ENCODE measurements at places on chromosomes 5 and 9. TPM values are rescaled to one million over a fixed set of nuclear protein-coding genes. Genes with fewer than 3 reads are reported as not detected.

GRCh38 chr5:169149317-169149716 is 151.6 kb downstream of the SLIT3 start:
- no peak for DNase-seq

DNA sequence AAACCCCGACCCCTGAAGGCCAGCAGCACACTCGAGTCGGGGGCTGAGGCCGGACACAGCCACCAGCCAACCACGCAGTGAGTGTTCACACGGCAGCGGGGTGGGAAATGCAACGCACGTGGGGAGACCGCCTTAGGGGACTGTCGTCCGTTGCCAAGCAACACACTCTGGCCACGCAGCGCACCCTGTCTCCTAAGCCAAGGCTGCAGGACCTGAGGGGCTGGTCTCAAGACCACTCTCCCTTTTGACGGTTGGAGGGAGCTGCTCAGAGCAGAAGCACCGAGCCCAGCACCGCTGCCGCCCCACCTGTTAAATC is 7.5 kb downstream of the BRD9 start:
- no peak for DNase-seq

DNA sequence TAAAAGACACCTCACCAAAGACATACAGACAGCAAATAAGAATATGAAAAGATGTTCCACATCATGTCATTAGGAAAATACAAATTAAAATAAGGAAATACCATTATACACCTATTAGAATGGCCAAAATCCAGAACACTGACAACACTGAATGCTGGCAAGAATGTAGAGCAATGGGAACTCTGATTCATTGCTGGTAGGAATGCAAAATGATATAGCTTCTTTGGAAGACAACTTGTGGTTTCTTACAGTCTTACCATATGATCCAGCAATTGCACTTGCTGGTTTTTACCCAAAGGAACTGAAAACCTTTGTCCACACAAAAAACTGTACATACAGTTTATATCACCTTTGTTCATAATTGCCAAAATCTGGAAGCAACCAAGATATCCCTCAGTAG is 6.5 kb downstream of the TMEM161B start:
- DNase-seq = no peak

- DNase-seq = no peak
These were observed 39.7 kb upstream of the HMGCS1 start for GRCh38 chr5:43352915-43353314.

DNA sequence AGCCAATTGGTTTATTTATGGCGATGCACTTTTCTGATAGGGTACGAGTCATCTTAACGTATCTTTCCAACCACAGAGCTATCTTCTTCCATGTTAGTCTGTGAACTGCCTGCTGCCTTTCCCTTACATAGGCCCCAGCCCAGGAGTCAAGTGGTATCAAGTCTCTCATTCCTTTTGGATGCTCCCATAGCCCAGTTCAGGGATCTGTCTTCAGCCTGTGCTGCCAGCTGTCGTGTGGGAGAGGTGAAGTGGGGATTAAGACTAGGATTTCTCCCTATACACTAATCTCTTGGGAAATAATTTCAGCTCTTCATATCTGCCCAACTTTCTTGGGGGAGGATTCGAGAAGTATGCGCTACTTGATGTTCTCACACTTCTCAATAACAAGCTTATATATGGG is 475.7 kb downstream of the EBF1 start:
- DNase-seq = no peak

DNA sequence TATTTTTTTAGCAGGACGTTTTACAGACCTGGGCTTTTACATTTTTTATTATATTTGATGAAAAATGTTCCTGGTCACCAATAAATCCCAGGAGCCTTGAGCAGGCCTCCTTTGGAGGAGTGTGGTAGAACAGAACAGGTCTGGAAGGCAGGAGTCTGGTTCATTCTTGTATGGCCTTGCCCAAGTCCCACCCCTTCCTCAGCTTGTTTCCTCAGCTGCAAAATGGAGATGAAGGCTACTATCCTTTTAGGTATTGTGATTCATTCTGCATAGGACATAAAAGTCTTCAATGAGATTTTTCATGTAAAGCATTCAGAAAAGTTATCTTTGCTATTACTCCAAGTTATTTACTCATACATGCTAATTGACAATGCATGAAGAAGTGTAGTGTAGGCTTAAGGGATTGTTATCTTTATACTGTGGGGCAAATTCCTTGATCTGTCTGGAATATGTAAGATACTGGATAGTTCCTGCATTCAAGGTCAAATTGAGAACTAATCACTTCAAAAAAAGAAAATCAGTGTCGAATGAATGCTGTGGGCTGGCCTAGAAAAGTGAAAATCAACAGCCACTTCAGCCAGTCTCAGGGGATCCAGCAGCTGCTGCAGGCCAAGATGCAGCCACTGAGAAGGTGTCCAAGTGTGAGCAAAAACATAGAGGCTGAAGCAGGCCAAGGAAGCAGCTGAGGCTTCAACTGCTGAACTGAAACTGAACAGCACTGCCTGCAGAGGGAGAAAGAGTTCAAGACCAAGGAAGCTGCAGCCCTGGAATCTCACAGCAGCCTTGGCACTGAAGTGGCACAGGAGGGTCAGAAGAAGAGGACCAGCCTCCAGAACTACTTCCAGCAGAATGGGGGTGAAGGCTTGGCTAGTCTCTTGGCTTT is 15.5 kb upstream of the SLC36A3 start:
- no peak for DNase-seq

DNA sequence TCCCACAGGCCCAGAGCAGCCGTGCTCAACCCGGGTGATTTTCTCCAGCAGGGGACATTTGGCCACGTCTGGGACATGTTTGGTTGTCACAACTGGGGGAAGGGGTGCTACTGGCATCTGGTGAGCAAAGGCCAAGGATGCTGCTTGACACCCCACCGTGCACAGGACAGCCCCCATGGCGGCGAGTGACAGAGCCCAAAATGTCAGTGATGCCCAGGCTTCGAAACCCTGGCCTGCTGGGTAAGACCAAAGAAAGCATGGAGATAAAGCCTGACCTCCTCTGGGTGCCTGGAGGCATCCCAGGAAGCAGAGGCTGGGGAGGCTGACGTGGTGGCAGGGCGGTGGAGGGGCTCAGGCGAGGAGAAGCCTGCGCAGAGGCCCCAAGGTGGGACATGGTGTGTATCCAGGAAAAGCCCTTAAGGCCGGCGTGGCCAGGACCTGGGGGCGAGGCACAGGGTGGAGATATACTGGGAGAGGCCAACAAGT is 66.4 kb downstream of the ZNF354C start:
- DNase-seq = no peak

GRCh38 chr9:113449376-113449775 is 14.2 kb upstream of the RGS3 start:
- DNase-seq = no peak

GRCh38 chr5:138371454-138371853 is 19.0 kb downstream of the KDM3B start:
- no peak for DNase-seq

DNA sequence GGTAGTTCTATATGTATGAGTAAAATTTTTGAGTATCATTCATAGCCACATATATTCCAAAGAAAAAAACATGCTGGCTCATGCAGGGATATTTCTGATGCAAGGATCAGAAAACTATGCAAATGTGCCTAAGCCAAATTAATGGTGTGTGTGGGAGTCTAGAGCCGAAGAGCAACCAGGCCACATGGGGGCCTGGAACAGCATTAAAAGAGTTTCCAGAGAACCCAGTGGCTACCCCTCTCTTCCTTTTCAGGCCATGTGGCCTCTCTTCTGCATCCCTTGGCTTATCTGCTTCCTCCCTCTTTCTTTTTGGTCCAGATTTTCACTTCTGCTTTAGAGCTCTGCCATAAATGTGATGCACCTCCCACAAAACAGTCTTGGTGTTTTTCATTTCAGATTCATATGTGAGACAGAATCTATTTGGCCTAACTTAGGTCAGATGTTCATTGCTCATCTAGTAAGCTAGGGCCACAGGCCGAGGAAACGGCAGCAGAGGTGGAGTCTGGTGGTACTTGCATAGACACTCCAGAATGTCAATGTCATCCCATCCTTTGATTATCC is 300.0 kb downstream of the SH3GL2 start:
- DNase-seq = no peak

- DNase-seq = no peak
These were observed 171.8 kb upstream of the RAI14 start for GRCh38 chr5:34484216-34484920.

- no peak for DNase-seq
These were observed 5.8 kb downstream of the MFAP3 start for GRCh38 chr5:154044581-154044980.

- DNase-seq = no peak
These were observed 1043.0 kb upstream of the CDH18 start for GRCh38 chr5:21030981-21031380.

- no peak for DNase-seq
These were observed 43.2 kb upstream of the TIMD4 start for GRCh38 chr5:157006262-157006661.

GRCh38 chr9:92911511-92912475 is 34.0 kb upstream of the ZNF484 start:
- no peak for DNase-seq

DNA sequence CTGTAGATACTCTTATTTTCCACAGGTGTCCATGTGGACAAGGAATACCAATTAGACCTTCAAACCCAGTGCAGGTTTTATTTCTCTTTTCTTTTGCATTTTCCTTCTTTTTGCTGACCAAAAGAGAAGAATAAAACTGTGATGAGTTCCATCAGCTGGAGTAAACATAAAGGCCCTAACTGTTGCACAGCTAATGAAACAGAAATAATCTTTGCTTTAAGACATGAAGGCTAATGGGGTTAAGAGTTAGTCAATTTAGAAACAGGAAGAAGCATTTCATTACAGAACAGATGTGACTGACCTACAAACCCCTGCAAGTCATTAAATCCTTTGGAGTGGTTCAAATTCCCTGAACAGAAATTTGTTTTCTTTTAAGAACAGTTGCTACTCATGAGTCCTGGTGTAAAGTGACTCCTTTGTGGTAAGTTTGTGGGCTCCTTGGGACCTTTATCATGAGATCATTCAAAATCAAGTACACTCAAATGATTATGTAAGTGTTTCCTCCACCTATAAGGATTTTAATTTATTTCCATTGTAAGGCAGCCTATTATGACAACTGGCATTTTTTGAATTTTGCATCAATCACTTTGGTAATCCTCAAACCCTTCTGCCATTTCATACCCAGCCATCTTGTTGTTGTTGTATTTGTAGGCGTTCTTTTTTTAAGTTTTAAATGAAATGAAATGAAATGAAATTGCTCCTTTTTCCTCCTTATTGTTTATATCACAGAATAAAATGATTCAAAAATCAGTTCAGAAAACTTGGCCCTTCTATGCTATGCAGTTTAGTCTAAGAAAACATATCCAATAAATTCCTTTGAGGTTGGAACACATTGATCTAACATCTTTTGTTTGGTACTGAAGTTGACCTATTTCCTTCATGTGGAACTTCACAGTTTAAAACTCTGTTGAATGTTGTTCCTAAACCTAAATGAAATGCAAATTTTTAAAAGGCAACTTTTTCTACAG is 1.3 kb downstream of the MINAR2 start:
- DNase-seq = no peak

DNA sequence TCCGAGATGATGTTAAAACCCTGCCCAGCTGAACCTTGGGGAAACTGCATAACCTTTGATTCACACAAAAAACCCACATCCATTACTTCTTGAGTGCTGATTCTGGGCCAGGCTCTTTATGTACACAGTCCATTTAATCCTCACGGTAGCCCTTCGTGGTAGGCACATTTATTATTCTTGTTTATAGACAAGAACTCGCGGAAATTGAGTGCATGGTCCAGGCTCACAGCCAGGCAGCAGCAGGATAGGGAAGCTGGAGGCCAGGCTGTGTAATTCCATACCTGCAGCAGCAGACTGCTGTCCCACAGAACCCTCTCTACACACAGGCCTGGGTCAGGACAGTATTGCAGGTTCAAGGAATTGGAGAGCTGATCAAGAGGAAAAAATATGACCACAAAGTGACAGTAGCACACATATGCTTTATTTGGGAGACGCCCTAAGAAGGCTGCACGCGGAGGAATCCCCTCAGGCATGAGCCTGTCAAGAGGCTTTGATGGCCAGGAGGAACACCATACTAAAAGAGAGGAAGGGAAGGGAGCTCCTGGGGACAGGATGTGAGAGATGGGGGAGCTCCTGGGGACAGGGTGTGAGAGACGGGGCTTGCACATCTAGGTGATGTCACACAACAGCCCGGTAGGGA is 28.4 kb upstream of the FAM120A start:
- DNase-seq = no peak

DNA sequence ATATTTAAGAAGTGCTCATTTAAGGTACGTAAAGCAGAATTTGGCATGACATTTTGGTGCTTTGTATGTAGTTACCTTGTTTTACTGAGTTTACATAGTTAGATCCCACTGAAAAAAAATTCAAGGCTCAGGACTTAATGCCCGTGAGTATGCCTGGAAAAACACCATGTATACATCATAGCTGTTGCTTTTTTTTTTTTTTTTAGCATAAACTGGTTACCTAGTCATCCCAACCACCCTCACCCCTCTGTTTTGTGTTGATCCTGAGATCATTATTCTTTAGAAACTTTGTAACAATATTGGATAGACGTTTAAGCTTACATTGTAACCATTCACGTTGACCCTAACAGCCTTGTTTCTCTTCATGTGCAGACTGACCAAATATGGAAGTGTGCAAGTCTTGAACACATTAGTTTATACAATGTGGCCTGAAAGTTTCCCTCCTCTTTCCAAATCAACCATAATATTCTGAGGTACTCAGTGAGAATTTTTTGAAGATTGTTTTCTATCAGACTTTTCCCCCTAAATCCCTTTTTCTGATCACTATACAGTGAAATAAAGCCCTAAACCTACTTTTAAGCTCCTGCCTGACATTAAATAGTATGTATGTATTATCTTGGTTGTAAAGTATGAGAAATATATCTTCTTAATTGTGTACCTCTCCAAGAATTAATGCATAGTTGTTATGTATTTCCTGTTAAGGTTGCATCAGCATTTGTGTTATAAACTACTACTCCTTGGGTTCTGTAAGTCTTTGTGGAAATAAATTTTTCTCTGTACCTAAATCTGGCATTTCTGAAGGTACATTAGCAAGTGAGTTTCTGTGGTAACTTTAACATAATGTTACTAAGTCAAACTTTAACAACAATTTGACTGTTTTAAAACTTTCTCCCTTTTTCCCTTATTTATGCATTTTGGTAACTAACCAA is 4.4 kb downstream of the RABGAP1 start:
- DNase-seq = no peak

DNA sequence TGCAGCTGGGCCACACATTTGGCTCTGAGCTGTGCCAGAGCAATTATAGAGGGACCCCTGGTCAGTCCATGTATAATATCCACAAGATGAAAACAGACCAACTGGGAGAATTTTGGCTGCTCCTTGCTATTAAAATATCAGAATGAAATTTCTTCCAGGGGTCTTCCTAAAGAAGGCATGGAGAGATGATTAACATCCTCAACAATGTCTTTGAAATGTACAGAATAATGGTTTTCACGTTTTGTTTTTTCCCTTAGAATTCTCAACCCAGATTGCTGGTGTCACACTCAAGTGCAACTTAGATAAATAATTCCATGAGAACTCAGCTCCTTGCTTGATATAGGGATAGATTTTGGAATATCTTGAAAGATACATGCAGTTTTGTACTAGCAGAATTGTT is 148.3 kb upstream of the SLC24A2 start:
- no peak for DNase-seq

- DNase-seq = no peak
These were observed 26.7 kb upstream of the MAPK9 start for GRCh38 chr5:180318456-180319089.

Gene PCDHB14
- total RNA-seq = not detected

Gene ADRB2
- 60.7 TPM for total RNA-seq

Gene C5orf63
- total RNA-seq = 18.8 TPM

Gene SEMA5A
- total RNA-seq = not detected

Gene RICTOR
- 103 TPM for total RNA-seq

Gene CDX1
- total RNA-seq = not detected

Gene SNX24
- 3.7 TPM for total RNA-seq

Gene TAF9
- total RNA-seq = 46.6 TPM

Gene ARL14EPL
- total RNA-seq = not detected
